ENCODE measurements at places on chromosomes 12 and 14.
A peak's percentile ranks its signal among the peaks of the same experiment; 100 is the strongest.

- DNase-seq, result no peak
Measured at GRCh38 chr12:59115995-59116394, 195.7 kb upstream of the LRIG3 start.

DNA sequence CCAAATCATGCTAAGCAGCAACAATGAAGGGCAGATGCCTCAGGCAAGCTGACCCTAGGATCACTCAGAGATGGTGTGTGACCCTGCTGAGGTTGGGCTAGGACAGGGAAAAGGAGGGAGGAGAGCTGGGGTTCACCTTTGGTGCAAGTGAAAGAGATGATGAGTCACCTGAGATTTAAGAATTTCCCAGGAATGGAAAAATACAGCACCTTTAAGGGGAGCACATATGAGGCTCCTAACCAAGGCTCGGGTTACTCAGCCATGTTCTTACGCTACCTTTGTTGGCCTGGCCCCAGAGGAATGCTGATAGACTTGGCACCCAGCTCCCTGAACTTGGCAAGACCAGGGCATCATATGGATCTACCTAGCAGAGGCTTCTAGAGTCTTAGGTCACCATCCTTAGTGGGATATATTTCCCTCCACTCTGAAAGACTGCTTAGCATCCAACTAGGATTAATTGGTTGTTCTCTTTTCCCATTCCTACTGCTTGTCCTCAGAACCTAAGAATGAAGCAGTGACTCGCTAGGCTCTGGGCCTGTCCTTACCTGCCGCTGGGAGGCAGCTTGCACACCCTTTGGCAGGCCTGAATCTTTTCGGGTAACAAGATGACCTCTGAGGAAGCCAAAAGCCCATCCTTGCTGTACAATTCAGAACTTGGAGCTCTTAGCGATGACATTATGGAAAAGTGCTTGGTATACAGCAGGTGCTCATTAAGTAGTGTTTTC lies 4.0 kb upstream of the NAA25 start:
- DNase-seq, result no peak

DNA sequence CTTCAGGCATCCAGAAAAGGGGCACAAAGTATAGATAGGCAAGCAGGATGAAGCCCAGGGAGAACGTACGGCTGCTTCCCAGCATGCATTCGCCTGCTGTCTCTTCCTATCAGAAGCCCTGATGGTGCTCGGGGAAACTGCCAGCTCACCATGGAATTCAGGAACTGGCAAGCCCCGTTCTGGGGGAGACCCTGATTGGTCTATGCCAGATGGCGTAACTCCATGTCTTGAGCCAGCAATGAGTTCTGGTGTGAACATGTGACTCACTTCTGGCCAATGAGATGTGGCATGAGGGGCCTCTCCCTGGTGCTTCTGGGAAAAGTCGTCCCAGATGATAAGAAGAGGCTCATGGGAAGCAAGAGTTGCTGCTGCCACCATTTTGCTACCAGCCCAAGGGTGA lies 270.8 kb downstream of the BCL11B start:
- no peak for DNase-seq

- no peak for DNase-seq
Measured at GRCh38 chr12:130075497-130076076, 86.7 kb upstream of the FZD10 start.

GRCh38 chr14:22334627-22335026 lies 254.4 kb downstream of the DAD1 start:
- no peak for DNase-seq

DNA sequence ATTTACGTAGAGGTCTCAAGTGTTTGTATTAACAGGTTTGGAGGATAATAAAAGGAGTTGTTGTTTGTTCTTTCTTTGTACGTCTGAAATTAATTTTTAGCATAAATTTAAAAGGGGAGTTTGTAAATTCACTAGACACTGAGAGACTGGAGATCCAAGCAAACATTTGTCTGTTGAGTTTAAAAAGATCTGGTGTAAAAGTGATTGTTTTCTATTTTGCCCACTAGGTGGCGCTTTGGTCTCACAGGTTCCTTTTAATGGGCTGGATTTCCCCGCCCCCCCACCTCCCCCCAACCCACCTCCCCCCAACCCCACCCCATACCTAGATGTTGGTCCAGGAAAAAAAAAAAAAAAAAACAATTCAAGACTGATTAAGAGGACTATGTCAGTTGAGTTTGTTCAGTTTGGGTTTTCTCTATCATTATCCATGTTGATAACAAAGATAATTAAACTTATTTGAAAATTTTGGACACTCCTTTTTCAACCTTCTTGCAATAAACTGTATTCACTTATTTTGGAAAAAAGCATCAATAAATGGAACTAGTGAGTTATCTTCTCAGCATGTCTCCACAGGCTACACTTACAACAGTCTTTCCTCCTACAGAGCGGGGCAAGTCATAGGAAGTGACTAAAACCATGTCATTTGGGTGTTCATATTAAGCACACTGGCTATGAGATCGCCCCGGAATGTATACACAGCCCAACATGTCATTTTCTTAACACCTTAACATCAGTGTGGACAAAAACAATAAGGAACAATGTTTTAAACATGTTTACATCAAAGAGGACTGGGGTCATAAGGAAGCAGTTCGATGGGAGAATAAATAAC lies 841.1 kb downstream of the NRXN3 start:
- DNase-seq, result no peak

DNA sequence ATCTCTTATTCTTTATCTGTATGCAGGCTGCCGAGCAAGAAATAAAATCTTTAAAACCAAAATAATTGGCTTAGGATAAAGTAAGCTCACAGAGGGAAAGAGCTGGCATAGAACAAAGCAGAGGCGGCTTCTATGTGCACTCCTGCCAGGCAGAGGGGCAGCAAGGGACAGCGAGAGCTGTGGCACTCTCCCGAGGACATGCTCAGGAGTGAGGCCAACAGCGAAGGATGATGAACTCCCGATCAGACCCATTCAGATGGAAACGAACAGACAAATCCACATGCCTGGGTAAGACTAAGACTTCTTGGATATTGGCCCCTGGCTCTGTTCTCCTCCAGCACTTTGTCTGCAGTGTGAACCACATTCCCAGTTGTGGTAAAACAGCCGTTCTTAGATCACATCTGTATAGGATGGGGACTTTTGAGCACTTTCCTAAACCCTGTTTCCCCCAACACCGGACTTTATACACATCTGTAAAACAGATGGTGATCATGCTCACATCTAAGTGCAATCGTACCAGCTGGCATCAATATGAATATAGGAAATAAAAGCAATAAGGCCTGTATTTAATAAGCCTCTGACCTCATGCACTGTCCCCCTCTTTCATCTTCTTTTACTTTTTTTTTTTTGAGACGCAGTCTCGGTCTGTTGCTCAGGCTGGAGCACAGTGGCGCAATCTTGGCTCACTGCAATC lies 134.1 kb downstream of the PPM1H start:
- DNase-seq, result no peak

DNA sequence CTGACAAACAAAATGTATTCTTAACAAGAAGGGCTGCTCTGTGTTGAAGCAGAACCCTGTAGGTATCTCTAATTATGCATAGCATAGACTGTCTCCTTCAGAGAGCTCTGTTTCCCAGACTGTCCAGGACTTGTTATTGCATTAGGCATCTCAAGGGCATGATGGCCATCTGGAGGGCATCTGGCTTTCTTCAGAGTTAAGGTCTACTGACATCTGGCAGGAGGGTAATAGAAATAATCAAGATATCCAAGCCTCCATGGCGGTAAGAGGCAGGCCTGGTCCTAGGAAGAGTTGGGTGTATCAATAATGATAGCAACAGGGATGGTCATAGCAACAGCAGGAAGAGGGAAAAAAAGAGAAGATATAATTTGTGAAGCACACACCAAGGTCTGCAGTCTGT lies 161.2 kb downstream of the TTC8 start:
- DNase-seq, result no peak

DNA sequence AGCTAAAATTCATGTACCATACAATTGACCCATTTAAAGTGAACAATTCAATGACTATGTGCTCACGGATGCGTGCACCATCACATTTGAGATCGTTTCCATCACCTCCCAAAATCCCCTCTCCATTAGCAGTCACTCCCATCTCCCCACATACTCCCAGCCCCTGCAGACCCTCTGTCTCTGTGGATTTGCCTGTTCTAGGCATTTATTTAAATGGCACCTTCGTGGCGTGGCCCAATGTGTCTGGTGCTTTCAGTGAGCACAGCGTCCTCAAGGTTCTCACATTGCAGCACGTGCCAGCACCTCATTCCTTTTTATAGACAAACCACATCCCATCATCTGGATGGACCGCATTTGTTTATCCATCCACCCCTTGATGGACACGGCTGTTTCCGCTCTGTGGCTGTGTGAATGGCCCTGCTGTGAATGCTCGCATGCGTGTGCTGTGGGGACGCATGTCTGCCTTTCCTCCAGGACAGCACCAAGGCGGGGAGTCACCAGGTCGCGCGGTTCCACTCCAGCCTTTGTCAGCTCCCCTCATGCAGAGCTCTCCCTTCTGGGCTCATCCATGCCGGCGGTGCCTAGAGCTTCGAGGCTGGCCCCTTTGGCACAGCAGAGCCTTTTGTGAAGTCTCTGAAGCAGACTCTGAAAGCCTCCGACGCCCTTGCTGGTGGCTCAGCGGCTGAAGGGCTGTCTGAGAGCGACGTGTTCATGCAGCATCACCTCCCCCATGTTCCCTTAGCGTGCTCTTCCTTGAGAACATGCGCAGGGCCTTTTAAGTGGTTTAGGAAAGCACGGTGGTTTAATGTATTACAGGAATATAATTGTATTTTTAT lies 184.4 kb downstream of the KIF26A start:
- no peak for DNase-seq

- no peak for DNase-seq
Measured at GRCh38 chr12:93705237-93705636, 28.1 kb downstream of the CRADD start.

- DNase-seq, result no peak
Measured at GRCh38 chr12:94049718-94050117, 98.7 kb upstream of the PLXNC1 start.

- no peak for DNase-seq
Measured at GRCh38 chr12:113333877-113334785, 778 bp downstream of the SLC8B1 start.

- DNase-seq, result no peak
Measured at GRCh38 chr14:61567838-61568571, 127.3 kb upstream of the HIF1A start.

GRCh38 chr12:39795481-39795880 lies 175.9 kb upstream of the ABCD2 start:
- DNase-seq, result no peak

GRCh38 chr12:6788972-6789924 lies at the start of gene CD4:
TSS of gene CD4 (plus strand) at chr12:6789528. CDS start at chr12:6800139, 10,611 bp downstream.
- peak; percentile 64 for DNase-seq

DNA sequence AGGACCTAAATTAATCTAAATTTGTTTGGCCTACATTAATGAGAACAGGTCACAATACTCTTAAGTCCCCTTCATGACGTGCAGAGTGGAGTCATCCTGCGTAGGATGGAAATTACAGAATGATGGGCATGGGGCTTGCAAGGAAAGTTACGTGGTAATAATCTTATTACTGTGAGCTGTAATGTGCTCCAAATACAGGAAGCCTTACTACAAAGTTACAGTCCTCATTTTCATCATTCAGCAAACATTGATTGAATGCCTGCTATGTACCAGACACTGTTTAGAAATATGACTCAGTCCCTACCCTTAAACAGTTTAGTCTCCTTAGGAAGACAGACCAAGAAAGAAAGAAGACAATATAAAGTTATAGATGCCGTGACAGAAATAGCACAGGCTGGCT lies 9.4 kb downstream of the HIGD1C start:
- DNase-seq, result no peak

- no peak for DNase-seq
Measured at GRCh38 chr12:132554845-132555630, 55.3 kb downstream of the LRCOL1 start.

DNA sequence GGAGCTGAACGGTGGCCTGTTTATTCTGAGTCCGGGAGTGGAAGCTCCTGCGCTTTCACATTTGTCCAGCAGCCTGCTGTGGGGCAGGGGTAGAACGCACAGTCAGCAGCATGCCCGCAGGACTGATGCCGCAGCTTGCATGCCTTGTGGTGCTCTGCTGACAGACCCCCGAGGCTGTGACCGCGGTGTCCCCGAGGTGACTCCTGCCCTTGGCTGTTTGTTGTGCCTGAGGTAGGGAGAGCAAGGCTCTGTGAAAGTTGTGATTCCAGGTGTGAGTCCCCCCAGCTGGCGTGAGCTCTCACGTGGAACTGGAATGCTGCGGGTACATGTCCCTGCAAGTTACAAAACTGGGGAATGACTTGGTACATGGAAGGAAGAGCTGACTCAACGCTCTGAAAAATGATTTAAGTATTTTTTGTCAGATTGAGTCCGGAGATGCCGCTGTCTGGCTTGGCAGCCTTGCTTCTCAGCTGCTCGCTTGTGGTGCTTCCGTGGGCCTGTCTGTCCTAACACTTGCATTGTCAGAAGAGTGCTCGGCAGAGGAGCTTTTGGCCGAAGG lies 18.1 kb downstream of the MLXIP start:
- DNase-seq, result no peak

GRCh38 chr12:70243510-70244371 lies 508 bp downstream of the CNOT2 start:
- DNase-seq, result peak; percentile 62

GRCh38 chr14:74932401-74932901 lies 9.4 kb upstream of the RPS6KL1 start:
- no peak for DNase-seq

DNA sequence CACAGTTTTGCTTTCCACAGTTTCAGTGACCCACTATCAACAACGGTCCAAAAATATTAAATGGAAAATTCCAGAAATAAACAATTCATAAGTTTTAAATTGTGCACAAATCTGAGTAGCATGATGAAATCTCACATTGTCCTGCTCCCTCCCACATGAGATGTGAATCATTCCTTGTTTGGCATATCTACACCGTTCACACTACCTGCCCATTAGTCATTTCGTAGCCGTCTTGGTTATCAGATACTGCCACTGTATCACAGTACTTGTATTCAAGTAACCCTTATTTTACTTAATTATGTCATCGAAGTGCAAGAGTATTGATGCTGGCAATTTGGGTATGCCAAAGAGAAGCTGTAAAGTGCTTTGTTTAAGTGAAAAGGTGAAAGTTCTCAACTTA lies 145.3 kb downstream of the SLC5A8 start:
- no peak for DNase-seq

- DNase-seq, result no peak
Measured at GRCh38 chr12:108143144-108143543, 14.1 kb downstream of the WSCD2 start.

GRCh38 chr12:42666671-42667243 lies 77.2 kb upstream of the PRICKLE1 start:
- no peak for DNase-seq

DNA sequence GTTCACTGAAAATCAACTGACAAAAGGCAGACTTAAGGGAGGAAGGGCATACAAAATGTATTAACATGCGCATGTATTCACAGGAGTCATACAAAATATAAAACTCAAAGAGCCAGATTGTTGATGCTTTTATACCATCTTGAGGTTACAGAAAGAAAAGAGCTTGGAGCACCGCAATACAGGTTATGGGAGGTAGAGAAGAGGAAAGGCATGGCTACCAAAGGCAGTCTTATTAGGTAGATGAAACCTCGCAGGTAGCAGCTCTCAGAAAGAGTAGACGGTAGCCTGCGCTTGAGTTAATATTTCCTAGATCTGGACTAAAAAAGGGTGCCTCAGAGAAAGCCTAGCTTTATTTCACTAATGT lies 69.0 kb upstream of the DHRS4 start:
- DNase-seq, result no peak
